ENCODE measurements at places on chromosomes 12 and 14. TPM values are rescaled to one million over a fixed set of nuclear protein-coding genes. Genes with fewer than 3 reads are reported as not detected.

The KLRG1 gene
- total RNA-seq = 2.0 TPM

The MANSC4 gene
- total RNA-seq = not detected

The KLRC3 gene
- total RNA-seq = not detected

The DNAH10 gene
- 0.36 TPM for total RNA-seq

The SLC25A21 gene
- 1.6 TPM for total RNA-seq

The FAM186B gene
- total RNA-seq = 0.08 TPM

The NRIP2 gene
- not detected for total RNA-seq

All from A549 treated with CpdA at 1 μM for 4 hours (cell line).